ENCODE measurements at places on chromosomes 1 and 21.
A peak's percentile ranks its signal among the peaks of the same experiment; 100 is the strongest.

- DNase-seq = no peak
Measured at GRCh38 chr1:172352435-172352834, 68.0 kb upstream of the C1orf105 start.

DNA sequence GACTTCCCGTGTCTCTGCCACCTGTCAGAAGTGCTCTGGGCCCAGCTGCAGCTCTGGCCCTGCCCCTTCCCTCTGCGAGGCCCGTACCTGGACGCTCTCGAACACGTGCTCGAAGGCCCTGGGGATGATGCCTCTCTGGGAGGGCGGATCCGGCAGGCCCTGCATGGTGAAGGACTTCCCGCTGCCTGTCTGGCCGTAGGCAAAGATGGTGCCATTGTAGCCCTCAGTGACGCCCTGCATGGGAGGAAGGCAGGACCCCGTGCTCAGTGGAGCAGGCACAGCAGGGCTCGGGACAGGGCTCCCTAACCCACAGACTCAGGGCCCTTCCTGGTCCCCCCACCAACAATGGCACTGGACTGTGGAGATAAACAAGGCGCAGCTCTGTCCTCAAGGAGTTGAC lies 2.4 kb downstream of the KIF17 start:
- no peak for DNase-seq

GRCh38 chr1:16191309-16191708 lies 21.1 kb downstream of the ARHGEF19 start:
- no peak for DNase-seq

DNA sequence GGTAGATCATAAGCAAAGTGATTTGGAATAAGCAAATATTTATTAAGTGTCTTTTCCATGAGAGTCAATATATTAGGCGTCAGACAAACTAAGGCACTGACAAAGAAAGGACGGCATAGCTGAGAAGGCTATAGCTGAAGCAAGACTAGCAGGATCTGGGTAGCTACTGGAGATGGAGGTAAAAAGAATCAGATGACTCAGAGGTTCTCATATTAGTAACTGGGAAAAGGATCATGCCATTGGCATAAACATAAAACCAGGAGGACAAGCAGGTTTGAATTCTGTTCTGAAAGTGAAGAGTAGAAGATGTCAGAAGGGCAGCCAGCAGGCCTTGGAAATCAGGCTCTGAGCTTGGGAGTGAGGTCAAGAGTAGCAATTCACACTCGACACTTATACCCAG lies 531.9 kb downstream of the PTPRC start:
- DNase-seq = no peak

- no peak for DNase-seq
Measured at GRCh38 chr1:235622936-235623779, 26.4 kb downstream of the GNG4 start.

GRCh38 chr1:39692152-39693074 lies 1.2 kb upstream of the HPCAL4 start:
- DNase-seq = no peak

DNA sequence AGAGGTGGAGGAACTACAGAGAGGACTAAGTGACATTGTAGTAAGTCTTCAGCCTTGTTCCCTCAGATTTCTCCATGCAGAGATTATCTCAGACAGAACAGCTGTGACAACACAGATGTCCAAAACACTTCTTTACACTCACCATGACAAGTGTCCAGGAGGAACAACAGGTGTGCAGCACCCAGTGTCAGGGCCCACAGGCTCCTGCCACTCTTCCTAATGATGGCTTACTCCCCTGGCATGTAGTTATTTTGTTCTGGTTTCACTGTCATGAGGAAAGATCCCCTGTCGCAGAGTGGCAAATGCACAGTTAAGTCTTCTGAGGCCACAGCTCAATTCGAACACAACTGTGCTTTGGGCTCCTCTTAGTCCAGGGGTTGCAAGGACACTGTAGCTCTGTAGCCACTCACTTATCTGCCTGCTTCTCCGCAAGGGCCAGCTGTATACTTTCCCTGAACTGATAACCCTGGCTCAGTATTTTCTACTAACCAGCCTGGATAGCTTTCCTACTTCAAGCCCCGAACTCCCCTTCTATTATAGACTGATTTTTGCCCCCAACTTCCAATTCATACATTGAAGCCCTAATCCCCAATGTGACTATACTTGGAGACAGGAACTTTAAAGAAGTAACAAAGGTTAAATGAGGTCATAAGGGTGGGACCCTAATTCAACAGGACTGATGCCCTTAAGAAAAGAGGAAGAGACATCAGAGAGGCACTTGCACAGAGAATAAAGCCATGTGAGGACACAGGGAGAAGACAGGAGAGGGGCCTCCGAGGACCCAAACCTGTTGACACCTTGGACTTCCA lies 11.1 kb downstream of the PDZK1 start:
- DNase-seq = no peak

DNA sequence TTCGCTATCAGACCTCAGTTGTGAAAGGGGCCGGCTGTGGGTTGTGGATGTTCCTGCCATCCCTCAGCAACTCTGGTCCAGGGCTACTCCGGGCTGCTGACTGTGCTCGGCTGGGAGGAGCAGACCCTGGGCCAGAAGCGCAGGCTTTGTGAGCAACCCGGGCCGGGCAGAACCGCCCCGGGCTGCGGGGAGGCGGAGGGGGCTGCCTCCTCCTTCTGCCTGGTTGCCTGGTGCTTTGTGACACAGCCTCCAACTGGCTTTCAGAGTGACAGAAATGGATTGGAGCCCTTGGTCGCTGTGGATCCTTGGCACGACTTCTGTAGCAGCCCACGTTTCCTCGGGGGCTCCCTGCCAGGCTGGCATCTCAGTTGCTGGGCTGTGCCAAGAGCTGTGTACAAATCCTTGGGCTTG lies 10.0 kb downstream of the DRAXIN start:
- no peak for DNase-seq

GRCh38 chr1:34361121-34361520 lies 184.4 kb downstream of the C1orf94 start:
- no peak for DNase-seq

DNA sequence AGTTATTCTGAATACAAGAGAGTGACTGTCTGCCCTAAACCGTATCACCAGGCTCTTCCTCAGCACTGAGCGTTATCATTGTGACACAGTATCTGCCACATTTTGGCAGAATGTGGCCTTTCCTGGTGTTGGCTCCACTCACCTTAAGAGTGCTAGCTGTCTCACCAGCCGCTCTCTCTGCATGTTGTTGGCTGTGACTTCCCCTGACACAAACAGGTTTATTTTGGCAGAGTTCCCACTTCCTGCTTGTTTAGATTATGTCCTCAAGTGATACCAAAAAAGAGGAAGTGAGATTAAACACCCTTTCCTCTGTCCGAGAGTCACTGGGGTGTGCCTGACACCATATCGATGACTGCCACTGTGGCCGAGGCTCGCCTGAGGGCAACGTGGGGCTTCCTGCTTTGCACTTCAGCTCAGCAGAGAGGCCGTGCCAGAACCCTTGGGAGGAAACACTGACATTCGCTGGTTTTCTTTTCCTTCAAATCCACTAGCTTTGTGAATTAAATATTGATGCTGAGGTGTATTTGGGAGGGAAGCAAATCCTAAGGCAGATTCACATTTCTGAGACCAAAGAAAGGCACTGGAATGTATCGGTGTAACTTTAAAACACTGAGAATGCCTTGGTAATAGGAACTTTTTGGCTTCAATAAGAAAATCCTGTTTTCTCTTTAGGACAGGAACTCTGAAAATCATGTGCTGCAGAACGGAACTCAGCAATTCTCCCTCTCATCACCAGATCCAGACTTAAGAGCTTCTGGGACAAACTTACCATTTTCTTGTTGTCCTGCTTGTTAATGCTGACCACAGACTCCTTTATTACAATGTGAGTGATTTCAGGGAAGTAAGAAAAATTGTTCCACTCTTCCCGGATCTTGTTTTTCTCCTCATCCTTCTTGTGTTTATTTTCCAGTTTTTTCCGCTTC lies 102.1 kb downstream of the JAK1 start:
- peak; percentile 15 for DNase-seq

GRCh38 chr21:35423709-35424108 lies 374.6 kb upstream of the RUNX1 start:
- no peak for DNase-seq

DNA sequence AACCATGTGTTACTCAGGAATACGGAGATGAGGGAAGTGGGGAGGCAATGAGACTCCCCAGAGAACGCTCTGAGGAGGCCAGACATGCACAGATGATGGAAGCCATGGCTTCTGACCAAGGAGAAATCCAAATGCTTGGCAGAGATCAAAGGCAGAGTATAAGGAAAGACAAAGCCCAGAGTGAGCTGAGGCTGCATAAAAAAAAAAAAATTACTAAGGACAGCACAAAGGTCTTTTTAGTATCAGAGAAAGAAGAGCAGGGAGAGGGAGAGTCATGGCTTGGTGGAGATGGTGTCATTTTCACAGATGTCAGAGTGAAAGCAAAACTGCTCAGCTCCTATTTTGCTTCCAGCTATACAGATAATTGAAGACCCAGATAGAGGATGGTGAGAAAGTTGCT lies 8.1 kb upstream of the NCF2 start:
- DNase-seq = no peak

DNA sequence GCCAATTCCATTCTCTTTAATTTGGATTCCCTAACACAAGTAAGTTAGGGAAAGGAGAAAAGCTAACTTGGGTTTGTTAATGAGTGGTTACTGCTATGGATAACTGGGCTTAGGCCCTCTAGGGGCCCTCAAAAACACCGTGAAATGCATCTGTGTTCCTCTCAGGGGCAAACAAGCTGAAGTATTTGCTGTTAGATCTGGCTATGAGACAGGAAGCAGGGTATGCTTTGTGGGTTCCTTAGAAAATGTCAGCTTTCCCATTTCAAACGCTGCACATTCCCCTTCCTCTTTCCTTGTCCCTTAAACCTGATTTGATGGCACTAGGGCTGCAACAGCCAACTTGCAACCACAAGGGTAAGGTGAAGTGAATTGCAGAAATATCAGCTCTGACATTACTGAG lies 5.7 kb upstream of the CAP1 start:
- no peak for DNase-seq

DNA sequence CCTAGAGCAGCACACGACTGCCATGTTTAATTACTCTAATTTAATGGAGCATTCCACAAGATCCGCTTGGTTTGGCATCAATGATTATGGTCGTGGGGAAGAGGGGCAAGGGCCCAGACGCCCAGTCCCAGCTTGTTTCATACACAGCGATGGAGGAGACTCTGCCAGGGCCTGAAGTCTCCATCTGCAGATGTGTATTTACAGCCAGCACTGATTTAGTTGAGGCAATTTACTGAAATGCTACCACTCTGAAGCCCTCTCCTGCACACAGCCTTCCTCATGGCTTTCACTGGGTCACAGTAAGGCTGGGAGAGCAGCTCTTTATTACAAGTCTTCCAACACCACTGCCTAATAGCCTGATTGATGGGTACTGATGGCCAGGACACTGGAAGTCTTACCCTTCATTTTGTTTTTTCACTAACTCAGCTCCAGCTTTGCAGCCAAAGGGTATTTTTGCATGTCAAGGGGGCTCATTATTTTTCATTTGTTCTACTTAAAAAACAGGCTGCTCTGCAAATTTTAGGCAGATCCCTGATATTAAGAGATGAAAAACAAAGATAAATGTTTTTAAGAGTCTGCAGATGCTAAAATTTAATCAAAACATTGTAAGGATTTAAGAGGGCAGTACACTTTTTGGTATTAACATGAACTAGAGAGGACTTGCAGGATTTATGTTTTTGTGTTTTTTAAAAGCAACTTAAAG lies 236.3 kb downstream of the SIPA1L2 start:
- no peak for DNase-seq

DNA sequence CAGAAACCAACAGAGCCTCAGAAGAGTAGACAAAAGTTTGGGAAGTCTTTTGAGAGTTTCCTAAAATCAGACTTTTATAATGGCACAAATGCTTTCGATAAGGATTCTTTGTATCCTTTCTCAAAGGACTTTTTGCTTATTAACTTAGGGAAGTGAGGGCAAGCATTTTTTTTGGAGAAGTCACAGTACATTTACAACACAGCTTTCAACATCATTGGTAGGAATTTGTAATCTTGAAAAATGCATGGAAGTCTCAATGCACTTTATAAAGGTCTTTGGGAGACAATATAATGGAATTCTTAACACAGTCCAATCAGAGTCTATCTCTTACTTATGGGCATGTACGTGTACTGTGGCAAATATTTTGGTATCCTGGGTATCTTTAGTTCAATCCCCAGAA lies 325.8 kb upstream of the NR5A2 start:
- no peak for DNase-seq

- no peak for DNase-seq
Measured at GRCh38 chr1:224082146-224082545, 31.8 kb upstream of the FBXO28 start.

GRCh38 chr1:37602750-37603694 lies 7.3 kb upstream of the GNL2 start:
- DNase-seq = no peak

DNA sequence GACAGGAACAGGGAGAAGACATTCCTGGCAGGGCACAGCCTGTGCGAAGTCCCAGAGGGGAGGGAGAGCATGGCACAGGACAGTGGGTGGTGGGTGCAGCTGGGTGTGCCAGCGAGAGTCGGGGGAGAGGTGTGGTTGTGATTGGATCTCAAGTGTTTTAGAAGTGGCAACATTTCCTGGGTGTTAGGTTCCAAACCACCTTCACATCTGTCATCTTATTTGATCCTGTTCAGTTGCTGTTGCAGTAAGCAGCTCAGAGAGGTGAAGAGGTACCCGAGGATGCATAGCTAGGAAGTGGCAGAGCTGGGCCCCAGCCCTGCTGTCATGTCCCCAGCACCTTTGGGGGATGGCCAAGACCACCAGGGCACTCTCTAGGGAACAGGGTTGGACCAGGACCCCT lies 22.0 kb upstream of the DISP3 start:
- DNase-seq = no peak

GRCh38 chr1:109432336-109432735 lies 6.1 kb upstream of the PSMA5 start:
- DNase-seq = no peak
